ENCODE measurements at places on chromosomes 7 and 10.

GRCh38 chr7:87944547-87944946 is 10.5 kb downstream of the ADAM22 start:
- no peak for DNase-seq

- no peak for DNase-seq
These were observed 26.4 kb downstream of the ZNRF2 start for GRCh38 chr7:30310674-30311362.

DNA sequence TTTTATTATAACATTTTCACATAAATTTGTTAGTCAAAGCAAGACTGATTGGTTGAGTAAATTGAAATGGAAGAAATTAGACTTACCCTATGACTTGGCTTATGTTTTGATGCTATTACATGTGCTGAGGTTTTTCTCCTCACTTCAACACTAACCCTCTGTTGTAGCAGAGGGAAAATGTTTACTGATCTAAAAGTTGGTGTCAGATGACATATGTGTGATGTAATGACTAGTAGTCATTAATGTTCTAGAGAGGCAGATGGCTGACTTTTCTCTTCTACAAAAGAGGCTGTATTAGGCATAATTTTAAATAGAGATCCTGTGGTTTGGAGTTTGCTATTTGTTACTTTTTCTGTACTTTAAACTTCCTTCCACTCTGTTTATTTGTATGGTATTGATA is 266.0 kb downstream of the BBS9 start:
- DNase-seq: no peak

DNA sequence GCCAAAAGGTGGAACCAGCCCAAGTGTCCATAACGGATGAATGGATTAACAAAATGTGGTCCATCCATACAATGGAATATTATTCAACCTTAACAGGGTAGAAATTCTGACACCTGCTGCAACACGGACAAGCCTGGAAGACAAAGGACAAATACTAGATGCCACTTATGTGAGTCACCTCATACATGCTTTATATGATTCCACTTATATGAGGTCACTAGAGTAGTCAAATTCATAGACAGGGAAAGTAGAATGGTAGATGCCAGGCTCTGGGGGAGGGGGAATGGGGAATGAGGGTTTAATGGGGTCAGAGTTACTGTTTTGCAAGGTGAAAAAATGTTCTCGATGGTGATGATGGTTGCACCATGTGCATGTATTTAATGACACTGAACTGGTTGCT is 34.0 kb upstream of the CYTH3 start:
- no peak for DNase-seq

- DNase-seq: no peak
These were observed 85.9 kb downstream of the FOXL3 start for GRCh38 chr7:375901-376305.

GRCh38 chr7:148919859-148920258 is 35.8 kb upstream of the EZH2 start:
- DNase-seq: no peak

DNA sequence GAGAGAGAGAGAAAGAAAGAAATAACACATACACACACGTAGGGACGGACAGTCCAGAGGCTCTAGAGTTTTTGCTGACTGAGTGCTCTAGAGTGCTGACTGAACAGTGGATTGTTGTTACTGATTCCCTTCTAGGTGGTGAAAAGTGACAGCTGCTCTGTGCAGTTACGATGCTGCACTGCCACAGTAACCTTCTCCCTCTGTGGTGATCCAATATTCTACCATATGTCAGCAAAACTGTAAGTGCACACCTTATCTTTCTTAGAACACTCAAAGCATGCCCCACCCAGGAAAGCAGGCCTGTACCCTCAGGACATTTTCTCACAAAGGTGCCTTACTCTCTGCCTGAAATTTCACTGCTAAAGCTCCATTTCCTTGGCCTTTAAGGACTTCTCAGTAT is 1023.5 kb downstream of the TYW1 start:
- DNase-seq: no peak

DNA sequence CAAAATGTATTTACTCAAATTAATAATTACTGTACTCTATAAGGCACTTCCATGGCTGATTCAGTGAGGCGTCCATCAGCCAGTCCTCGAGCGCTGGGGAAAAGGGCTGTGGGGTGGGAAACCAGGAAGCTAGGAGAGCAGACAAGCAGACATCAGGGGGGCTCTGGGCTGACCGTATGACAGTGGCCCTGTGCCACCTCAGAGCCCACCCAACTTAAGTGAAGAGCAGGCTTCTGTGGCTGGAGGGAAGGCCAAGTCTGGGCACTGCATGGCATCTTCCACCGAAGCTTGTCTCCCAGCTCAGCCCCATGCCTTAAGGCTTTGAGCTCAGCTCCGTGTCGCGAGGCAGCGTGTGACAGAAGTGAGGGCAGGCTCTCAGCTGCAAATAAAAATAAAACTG is 464.5 kb upstream of the ZMIZ1 start:
- DNase-seq: no peak

GRCh38 chr10:54525816-54526215 is 275.2 kb downstream of the PCDH15 start:
- no peak for DNase-seq

GRCh38 chr7:158052381-158053060 is 535.1 kb downstream of the PTPRN2 start:
- no peak for DNase-seq

DNA sequence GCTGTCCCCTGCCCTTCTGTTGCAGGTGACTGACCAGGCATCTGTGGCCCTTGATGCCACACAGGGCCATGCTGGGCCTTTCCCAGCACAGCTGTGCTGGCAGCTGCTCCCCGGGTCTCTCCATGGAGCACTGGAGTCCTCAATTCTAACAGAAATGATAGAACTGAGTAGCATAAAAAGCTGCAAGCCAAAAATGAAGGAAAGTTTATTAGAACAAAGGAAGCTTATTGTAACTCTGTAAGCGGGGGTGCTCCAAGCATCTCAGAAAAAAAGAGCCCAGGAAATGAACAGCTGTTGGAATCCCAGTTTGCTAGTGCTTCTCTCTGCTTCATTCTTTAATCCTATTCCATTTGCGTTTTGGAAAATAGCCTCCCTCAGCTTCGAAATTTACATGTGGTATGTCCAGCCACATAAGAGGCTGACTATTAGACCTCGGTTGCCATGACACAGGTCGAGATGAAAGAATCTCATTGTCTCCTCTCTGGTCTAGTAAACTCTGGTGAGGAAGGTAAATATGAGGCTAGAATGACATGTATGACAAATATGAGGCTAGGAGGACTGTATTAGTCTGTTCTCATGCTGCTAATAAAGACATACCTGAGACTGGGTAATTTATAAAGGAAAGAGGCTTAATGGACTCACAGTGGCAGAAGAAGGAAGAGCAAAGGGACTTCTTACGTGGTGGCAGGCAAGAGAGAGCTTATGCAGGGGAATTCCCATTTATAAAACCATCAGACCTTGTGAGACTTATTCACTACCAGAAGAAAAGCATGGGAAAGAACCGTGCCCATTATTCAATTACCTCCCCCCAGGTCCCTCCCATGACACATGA is 23.7 kb downstream of the EPDR1 start:
- DNase-seq: no peak

GRCh38 chr10:12583891-12584595 is 234.7 kb downstream of the CAMK1D start:
- no peak for DNase-seq

DNA sequence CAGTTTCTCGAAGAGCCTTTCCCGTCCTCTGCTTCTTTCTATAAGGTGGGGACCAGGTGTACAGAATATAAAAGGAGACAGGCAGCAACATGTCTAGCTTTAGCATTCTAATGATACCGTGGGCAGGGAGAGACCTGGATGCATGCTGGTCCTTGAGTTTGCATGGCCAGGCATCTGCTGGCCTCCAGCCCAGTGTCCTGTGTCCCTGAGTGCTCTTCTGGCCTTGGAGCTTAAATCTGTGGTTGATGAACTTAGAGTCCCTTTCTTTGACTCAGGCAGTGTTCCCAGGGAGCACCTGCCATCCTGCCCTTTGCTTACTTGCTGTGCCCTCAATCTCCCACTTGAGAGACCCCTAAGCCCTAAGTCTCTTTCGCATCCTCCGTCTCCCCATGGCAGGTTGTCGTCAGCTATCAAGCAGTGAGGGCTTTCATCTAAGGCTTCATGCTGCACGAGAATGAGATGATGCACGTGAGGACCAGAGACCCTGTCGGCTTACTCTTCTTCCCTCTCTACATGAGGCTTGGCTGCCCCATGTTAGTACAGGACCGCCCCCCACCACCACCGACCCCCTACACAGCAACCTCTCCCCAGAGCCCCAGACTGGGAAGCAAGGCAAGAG is 313.4 kb upstream of the C7orf33 start:
- no peak for DNase-seq

- no peak for DNase-seq
These were observed 516.4 kb upstream of the ZMIZ1 start for GRCh38 chr10:78552261-78552811.

DNA sequence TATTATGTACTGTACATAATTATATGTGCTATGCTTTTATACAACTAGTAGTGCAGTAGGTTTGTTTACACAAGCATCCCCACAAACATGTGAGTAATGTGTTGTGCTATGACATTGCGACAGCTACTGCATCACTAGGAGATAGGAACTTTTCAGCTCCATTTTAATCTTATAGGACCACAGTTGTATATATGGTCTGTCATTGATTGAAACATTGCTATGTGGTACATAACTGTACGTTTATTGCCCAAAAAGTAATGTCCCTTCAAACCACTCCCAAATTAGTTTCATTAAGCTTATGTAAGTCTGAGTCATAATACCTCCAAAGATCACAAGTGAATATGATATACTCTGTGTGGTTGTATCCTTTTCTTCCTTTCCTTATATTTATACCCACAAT is 183.2 kb upstream of the POT1 start:
- DNase-seq: no peak

DNA sequence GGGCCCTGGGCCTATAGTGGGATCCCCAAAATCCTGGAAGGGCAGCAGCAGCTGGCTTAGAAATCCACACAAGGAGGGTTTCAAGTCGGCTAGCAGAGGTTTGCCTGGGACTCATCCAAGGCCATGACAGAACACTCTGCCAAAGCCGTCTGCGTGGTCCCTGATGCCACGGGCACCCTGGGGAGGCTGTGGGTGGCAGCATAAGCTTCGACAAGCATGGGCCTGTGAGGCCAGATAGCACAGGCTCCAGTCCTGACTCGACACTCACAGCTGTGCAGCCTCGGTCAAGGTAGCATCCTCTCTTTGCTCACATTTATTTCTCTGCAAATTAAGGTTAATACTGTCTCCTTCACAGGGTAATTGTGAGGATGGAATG is 138.3 kb downstream of the JCAD start:
- DNase-seq: no peak

DNA sequence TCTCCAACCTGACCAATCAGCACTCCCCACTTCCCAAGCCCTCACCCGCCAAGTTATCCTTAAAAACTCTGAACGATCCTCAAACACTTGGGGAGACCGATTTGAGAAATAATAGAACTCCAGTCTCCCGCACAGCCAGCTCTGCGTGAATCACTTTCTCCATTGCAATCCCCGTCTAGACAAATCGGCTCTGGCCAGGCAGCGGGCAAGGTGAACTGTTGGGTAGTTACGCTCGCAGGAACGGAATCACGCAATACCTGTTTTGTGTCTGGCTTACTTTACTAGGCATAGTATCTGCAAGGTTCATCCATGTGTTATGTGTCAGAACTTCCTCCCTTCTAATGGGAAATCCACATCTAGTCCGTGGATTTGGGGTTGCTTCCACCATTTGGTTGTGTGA is 271.7 kb downstream of the ZMYND11 start:
- DNase-seq: no peak

DNA sequence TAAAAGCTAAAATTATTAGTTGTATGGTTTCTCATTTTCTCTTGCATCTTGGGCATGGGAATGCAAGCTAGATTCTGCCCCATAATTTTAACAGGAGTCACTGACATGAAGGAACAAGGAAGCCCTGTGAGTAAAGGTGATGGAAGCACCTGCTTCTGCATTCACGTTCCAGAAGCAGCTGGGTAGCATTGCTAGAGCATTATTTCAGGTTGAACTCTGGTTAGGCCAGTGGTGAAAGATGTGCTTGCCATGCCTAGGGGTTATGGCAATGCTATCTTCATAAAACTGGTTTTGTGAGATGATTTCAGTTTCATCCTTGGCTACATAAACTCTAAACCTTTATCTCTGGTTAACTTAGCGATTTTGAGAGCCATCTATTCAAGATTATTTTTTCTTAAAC is 151.4 kb downstream of the TFEC start:
- no peak for DNase-seq

- no peak for DNase-seq
These were observed 7.9 kb upstream of the PAX2 start for GRCh38 chr10:100737355-100738054.

DNA sequence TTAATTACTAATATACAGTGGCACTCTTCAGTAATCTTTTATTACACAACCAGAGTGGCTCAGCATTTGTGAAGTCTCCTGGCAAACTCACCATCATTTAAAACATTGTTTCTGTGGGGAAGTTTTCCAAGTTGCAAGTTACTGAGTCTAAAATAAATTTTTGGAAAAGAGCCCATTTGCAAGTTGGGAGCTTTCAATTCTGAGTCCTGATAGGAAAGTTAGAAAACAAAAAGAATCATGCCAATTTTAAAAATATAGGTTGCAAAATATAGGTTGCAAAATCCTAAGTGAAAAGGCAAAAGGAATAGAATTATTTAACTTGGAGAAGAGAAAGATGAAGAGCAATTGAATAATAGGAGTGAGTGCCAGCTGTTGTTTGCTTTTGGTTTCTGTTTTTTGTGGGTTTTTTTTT is 378.8 kb upstream of the C7orf33 start:
- no peak for DNase-seq

- DNase-seq: no peak
These were observed 21.7 kb upstream of the MACC1 start for GRCh38 chr7:20238754-20239324.

GRCh38 chr10:19024611-19025010 is 24.0 kb upstream of the MALRD1 start:
- no peak for DNase-seq

DNA sequence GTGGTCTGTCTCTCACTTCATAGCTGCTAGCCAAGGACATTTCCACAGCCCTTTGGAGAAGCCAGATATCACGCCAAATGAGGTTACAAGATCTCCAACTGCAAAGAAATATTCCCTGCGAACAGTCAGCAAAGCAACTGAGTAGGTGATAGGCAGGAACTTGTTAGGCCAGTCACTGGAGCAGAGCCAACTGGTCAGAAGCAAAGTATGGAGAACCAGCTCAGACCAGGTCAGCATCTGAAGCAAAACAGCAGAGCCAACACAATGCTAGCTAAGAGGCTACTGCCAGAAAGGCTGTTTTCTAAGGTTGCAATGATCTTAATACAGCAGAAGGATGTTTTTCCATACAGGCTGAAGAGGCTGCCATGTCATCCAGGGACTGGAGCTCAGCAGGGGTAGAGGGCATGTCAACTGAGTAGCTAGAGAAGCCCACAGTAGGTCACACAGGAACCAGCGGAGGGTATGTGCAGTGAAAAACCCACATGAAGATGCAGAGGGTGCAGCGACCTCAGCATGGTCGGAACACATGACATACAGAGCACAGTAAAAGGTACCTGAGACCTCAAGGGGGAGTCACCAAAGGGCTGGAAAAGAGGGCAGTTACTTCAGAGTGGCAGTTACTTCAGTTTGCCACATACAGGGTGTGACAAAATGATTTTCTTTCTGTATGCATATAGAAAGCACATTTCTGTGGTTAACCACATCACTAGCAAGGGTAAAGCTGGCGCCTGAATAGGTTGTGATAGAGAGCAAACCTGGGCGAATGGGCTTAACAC is 8.9 kb downstream of the SEC31B start:
- no peak for DNase-seq

Data from SK-N-MC (cell line).